Stimulated activated CD8-positive, alpha-beta memory T cell treated with anti-CD3 and anti-CD28 coated beads, Interleukin-7, amount 100 ng/mL, for 48 hours (primary cell): ENCODE measurements at places on chromosomes 5 and 9.
A peak's percentile ranks its signal among the peaks of the same experiment; 100 is the strongest.

DNA sequence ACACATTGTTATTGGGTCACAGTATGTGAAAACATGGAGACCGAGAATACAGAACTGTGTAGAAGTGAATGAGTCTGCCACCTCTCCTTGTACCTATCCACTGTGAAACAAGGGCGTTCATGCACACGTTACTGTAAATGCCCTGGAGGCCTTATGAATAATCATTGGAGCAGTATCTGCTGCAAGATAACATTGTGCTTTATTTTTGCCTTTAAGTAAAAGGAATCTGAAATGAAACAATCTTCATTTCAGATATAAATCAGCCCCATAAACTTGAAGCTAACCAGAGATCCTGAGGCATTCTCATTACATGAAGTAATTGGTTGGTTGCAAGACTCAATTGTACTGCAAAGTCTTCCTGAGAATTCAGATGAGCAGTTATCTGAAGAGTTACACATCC is 419.6 kb downstream of the KDM4C start:
- no peak for DNase-seq

- no peak for DNase-seq
Observed at GRCh38 chr5:152107220-152107619, 182.6 kb upstream of the GLRA1 start.

DNA sequence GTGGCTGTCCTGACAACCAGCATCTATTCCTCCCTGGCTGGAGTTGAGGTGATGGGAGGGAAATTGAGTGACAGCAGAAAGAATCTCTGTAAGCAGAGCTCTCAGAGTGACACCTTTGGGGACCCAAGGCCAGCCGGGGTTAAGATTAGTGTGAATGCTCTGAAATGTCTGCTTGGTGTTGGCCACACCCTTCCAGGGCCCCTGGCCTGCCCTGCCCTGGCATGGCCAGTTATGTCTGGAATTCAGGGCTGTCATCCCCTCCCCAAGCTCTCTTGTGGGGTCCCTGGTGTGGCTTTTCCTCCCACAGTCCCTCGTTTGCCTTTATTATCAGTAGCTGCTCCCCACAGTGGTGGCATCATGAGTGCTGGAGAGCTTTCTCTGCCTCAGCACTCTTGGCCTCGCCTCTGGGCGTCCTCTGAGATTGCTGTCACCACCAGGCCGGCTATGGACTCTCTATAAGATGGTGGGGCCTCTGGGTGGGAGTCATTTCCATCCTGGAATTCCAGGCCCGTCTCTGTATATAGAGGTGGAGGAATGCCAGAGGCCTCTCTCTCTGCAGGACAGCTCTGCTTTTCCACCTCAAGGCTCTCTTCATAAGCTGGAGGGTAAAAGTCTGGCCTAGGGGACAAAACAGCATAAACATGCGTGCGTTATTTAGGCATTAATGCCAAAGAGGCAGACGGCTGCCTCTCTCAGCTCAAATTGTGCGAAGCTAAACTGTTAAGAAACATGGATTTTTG is 3.6 kb downstream of the TMEM252 start:
- no peak for DNase-seq

- DNase-seq: no peak
Observed at GRCh38 chr9:91247278-91247677, 114.4 kb downstream of the AUH start.

- DNase-seq: no peak
Observed at GRCh38 chr9:93154293-93154903, 20.3 kb upstream of the NINJ1 start.

- no peak for DNase-seq
Observed at GRCh38 chr9:37798677-37799076, 1.9 kb upstream of the DCAF10 start.

GRCh38 chr9:77587851-77588250 is 60.3 kb downstream of the GNA14 start:
- DNase-seq: no peak

DNA sequence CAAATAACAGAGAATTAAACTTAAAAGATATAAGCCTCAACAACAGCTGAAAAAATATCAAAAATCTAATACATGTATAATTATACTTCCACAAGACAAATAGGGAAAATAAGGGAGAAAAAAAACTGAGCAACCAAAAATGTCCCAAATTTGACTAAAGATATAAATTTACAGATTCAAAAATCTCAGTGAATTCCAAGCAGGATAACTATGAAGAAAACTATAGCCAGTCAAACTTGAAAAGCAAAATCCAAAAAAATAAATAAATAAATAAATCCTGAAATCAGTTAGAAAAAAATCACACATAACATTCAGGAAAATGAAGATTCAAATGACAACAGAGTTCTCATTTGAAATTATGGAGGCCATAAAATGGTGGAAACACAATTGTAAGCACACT is 56.7 kb downstream of the AGTPBP1 start:
- no peak for DNase-seq

DNA sequence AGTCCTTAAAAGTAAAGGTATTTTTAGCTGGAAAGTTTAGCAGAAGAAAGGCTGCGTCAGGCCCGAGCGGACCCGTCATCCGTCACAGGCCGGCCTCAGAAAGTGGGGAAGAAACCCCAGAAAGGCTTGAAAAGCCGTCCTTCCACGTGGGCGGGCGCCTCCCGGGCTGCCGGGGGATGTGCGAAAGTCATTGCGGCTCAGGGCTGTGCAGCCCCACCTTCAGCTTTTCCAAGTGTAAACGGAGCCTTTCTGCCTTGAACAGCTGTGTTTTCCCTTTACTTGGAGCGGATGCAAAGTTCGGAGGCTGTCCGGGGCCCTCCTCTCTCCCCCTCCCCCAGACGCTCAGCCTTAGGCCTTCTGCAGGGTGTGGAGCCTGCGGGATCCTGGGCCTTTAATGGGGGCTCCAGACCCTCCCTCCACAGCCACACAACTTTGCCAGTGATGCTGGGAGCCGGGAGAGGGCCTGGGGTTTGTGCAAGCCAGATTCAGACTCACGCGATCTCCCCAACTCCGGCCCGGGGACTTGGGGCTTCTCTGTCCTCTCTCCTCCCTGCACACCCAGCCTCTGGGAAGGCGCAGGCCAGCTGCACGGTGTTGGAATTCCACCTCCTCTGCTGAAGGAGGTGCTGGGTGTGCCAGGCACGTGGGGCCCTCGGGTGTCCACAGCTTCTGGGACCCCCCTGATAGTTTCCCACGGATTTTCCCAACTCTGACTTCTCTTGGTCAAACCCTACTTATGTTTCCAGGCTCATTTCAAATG is 95.5 kb upstream of the RAPGEF1 start:
- no peak for DNase-seq

DNA sequence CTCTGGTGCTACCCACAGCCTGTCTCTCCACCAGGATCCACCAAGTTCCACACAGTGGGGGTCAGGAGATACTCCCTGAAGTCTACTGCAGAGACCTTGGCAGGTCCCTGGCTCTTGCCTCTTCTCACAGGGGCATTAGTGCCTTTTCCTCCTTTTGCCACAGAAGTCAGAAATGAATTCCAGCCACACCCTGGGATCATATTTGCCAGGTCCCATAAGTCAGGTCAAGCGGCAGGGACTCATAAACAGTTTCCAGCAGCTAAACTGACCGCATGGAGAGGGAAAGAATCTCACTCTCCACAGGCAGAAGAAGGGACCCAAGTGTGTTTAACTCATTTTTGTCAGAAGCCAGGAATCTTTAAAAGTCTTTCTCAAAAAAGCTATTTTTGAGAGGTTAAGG is 13.3 kb upstream of the IFNK start:
- no peak for DNase-seq

DNA sequence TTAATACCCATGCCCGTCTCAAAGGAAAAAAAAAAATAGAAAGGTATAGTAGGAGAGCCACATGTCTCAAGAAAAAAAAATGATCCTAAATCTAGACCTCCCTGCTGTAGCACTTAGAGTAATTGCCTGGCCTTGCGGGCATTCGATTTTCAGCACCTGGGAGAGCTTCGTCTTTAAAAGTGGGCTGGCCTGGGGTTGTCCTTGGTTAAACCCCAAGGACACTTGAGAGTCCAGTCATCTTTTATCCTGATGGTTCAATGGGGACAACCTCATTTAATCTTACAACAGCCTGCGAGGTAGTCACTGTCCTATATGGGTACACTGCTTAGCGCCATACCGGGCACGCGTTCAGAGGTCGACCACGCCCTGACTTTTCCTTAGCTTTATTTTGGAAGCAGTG is 60.1 kb downstream of the MAT2B start:
- DNase-seq: no peak

DNA sequence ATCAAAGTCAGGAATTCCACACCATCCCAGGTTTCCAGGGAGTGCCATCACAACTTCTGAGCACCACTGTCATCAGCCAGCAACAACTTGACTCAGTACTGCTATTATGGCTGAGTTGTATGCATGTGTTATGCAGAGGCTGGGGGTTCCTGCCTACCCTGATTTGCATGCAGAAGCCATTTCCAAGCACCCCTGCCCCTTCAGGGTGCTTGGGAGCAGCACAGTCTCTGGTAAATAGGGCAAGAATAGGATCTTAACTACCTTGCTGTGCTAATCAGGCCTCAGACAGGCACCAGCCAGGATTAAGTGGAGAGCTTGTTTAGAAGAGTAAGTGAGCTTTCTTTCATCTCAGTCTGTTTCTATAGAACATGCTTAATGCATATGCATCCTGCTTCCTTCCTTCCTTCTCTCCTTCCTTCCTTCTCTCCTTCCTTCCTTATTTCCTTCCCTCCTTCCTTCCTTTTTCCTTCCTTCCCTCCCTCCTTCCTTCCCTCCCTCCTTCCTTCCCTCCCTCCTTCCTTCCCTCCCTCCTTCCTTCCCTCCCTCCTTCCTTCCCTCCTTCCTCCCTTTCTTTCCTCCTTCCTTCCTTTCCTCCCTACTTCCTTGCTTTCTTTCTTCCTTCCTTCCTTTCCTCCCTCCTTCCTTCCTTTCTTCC is 175.7 kb downstream of the FRMD3 start:
- DNase-seq: no peak

DNA sequence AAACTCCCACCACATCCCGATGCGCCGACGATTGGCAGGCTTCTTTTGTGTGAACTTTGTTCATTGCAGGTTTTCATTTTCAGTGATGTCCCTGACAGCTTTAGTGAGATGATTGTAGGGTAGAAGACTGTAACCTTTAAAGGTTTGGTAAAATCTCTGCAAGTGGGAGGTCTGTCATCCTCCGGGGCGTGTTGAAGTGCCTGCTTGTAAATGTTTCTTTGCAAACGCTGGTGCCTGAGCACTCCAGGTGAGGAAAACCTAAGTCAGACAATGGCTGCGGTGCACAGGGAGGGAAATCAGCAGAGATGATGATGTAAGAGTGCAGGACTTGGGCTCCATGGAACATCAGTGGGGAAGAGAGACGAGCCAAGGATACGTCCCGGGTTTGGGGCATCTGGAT is 228.1 kb downstream of the DRD1 start:
- DNase-seq: no peak

GRCh38 chr9:13424204-13424603 is 144.7 kb upstream of the MPDZ start:
- DNase-seq: no peak

GRCh38 chr9:108049671-108050494 is 560.3 kb upstream of the KLF4 start:
- no peak for DNase-seq

DNA sequence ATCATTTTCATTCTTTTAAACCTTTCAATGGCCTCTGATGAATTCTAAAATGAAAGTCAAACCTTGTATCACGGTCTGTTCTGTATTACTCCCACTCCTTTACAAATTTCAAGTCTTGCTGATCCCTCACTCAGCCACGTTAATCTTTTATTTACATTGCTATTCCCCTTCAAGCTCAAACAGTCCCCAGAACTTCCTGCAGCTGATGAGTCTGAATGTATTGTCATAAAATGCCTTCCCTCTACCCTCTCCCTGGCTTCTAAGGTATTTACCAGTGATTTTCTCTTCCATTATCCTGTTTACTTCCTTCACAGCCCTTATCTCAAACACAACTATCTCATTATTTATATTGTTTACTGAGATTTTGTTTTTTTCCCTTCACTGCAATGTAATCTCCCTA is 562.3 kb upstream of the C9orf72 start:
- no peak for DNase-seq

DNA sequence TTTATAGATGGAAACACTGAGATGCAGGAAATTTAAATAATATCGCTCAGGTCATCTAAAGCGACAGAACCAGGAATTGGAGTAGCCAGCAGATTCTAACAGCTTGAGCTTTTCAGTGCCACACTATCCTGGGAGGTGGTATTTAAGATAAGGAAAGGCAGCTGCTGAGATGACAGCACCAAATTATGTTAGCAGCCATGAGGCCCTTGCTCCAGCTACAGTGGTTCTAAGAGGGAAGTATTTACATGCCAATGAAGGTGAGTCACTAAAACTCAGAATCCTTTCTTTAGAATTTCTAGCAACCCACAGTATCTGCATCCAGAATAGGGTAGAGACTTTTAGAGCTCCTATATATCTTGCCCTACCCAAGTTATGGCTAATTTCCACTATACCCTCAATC is 127.0 kb upstream of the VLDLR start:
- DNase-seq: no peak

- no peak for DNase-seq
Observed at GRCh38 chr5:113067635-113068344, 91.2 kb downstream of the DCP2 start.

- DNase-seq: no peak
Observed at GRCh38 chr5:127525181-127525580, 7.7 kb downstream of the PRRC1 start.

DNA sequence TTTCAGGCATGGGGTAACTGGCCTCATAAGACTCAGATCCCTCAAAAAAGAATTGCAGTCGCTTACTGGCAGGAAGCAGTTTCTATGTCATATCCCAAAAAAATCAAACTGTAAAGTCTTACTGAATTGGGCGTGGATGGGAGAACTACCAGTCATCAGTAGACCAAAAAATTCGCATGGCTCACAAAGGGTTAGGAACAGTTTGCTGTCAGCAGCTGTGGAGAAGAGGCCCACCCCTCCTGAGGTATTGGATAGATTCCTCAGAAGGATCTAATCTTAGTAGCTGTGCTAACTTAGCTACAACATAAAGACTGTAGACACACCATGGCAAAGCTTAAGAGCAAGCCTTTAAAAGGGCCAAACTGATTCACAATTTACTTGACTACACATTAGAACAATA is 478.3 kb upstream of the FTMT start:
- DNase-seq: no peak

GRCh38 chr5:172661526-172661925 is 20.5 kb downstream of the NEURL1B start:
- no peak for DNase-seq

DNA sequence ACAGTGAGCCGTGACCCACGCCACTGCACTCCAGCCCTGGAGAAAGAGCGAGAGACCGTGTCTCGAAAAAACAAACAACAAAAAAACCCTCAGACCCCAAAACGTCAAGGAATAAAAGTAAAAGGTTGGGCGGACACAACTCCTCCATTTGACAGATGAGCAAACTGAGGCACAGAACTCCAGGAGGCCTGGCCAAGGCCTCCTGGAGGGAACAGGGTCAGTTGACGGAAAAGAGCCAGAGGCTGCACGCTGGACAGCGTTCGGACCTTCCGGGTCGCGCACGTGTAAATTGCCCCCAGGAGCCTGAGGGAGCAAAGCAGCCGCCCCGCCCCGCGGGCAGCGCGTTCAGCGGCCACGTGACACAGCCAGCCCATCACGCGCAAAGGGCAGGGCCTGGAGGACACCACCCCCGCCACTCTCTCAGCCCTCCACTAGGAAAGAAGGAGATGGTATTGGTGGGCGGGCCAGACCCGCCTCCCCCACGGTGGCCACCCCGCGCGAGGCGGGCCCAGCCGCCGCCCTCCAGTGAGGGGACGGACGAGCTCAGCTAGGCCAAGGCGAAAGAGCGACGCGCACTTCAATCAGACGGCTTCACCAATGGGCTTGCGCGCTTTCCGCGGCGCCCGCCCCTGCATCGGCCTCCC is 81.5 kb downstream of the PTPDC1 start:
- DNase-seq: peak; percentile 94
